ENCODE measurements at places on chromosomes 2 and 18.

GRCh38 chr2:209682646-209683045, 89.0 kb upstream of the UNC80 start:
- DNase-seq, result no peak

DNA sequence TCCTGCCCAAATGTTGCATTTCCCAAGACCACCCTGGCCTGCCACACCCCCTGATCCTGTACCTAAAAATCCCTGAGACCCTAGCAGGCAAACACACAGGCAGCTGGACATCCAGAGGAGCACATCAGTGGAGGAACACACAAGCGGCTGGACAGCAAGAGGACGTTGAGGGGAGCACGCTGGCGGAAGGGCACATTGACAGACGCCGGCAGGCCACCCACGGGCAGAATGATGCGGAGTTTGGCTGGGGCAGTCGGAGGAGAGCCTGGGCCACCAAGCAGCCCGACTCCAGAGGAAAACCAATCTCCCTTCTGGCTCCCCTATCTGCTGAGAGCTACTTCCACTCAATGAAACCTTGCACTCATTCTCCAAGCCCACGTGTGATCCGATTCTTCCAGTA, 47.7 kb downstream of the EMX1 start:
- peak; percentile 26 for DNase-seq

- no peak for DNase-seq
These were observed 44.4 kb upstream of the SETBP1 start for GRCh38 chr18:44636241-44636640.

- DNase-seq, result no peak
These were observed 216.4 kb downstream of the GCA start for GRCh38 chr2:162560291-162560690.

DNA sequence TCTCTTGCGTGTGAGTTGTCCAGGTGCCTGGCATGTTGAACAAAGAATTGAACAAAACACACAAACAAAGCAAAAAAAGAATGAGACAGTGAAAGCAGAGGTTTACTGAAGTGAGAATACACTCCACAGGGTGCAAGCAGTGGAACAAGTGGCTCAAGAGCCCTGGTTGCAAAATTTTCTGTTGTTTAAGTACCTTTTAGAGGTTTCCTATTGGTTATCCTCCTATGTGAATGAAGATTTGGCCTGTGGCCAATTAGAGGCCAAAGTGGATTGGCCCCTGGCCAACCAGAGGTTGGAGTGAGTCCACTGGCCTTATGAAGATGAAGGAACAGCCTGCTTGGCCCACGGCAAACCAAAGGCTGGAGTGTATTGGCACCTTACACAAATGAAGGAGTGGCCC, 1188.5 kb upstream of the NRXN1 start:
- DNase-seq, result no peak

- DNase-seq, result no peak
These were observed 757.7 kb downstream of the KCNJ3 start for GRCh38 chr2:155456222-155456621.

GRCh38 chr2:23366720-23367119, 18.3 kb upstream of the KLHL29 start:
- DNase-seq, result no peak

GRCh38 chr2:161063946-161064306, 96.3 kb upstream of the TANK start:
- DNase-seq, result no peak

DNA sequence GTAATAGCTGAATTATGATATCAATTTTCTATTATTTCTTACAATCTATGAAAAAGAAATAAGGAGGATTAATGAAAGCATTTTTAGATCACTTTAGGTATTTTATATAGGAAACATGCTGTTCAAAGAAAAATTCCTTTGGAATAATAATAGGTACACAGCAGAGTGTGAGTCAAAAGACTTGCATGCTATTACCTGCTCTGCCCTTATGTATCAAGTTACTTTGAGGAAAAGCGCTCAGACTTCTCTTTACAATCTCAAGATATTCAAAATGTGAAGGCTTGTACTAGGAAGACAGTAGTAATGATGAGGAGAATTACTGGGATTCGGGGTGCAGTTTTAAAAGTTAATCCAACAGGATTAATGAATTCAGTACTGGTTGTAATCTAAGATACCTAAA, 29.1 kb upstream of the RNU4ATAC start:
- no peak for DNase-seq

GRCh38 chr2:23789012-23789411, 137.9 kb downstream of the ATAD2B start:
- no peak for DNase-seq

- DNase-seq, result peak; percentile 46
These were observed 93.7 kb upstream of the ZNF516 start for GRCh38 chr18:76588601-76589226.

DNA sequence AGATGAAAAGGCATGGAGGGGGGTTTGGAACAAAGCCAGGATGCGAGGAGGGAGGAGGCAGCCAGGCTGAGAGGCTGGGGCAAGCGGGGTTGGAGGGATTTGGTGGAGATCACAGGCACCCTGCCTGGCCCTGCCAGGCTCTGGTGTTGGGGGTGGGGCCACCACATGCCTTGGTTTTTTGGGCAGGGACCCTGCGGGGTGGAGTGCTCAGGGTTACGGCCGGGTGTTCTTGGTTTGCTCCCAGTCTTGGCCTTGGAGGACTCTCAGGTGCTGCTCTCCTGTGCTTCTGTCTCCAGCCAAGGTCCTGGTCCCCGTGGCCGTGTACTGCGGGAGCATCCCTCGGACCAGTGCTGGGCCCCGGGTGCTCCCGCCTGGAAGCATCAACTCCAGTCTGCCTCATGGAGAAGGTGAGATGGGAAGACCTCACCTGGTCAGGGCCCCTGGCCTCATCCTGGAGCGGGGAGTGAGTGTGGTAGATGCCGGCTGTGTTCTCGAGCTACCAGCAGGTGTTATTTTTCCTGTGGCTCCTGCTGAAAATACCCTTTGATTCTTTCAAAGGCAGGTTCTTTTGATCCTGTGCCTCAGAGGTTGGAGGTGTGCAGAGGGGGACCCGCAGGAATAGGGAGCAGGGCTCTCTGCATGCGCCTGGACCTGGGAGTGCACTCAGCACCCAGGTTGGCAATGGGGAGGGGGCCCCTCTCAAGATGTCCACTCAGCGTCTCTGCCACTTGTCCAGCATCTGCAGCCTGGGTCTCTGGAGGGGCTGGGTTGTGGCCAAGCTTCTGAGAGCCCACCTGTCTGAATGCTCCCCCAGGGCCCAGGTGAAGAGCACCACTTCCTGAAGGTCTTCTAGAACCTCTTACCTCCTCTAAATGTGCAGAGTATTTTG, 17.0 kb downstream of the TOGARAM2 start:
- no peak for DNase-seq

DNA sequence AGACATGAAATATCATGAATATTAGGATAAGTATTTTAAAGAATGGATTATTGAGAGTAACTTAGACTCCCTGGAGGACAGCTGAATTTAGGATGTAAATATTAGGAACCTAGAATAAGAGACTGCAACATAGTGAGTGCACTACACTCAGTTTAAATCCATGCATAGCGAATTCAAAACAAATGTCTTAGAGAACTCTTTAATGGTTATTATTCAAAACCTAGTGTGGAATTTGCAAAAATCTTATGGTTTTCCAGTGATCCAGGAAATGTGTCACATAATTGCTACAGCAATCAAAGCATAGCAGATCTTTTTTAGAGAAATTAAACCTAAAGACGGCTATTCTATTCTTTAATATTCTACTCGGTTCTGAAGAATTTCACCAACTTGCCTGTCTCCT, 239.0 kb downstream of the TMX3 start:
- no peak for DNase-seq

- DNase-seq, result no peak
These were observed 3.9 kb upstream of the AGAP1 start for GRCh38 chr2:235489897-235490296.

GRCh38 chr2:169362118-169362893, at the start of gene LRP2:
Gene LRP2 (minus strand): TSS chr2:169362534. CDS start chr2:169362399, 135 bp downstream.
- peak; percentile 23 for DNase-seq

DNA sequence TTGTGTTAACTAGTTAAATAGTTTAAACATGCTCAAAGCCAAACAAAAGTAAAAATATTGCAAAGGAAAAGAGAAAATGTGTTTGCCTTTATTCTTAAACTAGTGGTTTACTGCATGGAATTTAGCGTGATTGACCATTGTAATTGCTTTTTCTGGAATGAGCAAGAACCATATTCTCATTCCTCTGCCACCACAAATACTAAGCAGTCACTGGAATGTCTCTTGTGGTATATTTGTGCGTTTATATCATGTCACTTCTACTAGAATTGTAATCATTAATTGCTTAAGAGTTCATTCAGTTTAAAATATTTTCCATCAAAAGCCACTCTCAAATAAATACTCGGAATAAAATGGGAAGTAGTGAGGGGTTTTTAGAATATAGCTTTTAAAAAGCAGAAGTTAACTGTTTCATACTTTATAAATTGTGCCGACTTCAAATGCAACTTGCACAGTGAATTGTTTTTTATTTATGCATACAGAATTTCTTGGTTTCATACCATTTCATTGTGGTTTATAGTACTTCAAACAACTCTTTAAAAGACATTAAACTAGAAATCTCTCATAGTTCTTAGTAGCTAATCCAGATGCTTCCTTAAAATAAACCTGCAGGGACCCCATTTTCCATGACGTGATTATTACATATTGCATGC, 288.1 kb downstream of the EPHA4 start:
- DNase-seq, result no peak

DNA sequence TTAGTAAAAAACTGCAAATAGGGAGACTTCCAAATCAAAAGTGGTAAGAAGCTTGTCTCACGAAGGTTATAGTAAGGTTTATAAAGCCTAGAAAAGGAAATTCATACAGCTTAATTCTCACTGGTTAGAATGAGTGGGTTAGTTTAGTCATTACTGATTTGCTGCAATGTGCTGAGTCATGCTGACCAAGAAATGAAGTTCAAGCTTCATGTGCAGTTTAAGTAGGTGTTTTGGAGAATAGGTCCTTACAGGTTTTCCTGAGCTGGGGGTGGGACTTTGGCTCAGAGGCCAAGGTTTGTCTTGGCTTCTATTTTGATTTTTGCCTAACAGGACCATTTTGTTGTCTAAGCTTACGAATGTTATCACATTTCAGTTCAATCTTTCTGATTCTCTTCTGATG, 15.1 kb downstream of the CLIP4 start:
- no peak for DNase-seq

DNA sequence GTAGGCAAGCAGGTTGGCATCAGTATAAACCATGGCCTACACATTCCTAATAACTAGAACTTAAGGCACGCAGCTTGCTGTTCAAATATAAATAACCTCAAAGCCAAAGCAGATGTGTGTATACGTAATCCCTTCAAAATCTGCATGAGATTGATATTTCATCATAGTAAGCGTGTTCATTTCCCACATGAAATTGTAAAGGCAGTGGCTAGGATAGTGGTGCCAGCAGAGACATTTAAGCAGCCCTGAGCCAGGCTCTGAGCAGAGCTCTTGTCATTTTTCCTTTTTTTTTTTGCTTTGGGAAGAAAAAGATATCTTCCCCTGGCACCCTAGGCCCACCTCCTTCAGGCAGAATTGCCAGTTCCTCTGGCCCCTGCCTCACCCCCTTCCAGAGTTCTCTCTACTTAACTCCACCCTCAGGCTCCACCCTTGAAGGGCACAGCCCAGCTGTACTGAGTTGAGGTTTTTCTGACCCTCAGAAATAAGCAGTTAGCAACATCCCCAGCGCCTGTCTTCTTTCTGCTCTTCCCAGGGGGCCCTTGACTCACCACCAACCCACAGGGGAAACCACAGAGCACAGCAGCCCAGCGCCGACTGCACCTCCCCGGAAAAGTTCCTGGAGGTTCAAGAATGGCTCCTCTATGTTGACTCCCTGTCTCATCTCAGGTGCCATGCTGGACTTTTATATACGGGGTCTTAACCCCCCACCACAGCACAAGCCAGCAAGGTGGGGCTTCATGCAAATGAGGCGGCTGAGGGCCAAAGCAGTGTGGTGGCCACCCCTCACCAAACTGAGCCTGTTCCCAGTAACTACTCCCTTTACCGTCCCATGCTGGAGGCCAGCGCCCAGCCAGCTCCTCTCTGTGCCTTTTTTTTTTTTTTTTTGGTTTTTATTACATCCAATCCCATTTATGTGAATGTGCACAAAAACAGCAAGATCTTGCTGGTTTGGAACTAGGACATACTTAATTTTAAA, 84.7 kb downstream of the EHD3 start:
- DNase-seq, result no peak

DNA sequence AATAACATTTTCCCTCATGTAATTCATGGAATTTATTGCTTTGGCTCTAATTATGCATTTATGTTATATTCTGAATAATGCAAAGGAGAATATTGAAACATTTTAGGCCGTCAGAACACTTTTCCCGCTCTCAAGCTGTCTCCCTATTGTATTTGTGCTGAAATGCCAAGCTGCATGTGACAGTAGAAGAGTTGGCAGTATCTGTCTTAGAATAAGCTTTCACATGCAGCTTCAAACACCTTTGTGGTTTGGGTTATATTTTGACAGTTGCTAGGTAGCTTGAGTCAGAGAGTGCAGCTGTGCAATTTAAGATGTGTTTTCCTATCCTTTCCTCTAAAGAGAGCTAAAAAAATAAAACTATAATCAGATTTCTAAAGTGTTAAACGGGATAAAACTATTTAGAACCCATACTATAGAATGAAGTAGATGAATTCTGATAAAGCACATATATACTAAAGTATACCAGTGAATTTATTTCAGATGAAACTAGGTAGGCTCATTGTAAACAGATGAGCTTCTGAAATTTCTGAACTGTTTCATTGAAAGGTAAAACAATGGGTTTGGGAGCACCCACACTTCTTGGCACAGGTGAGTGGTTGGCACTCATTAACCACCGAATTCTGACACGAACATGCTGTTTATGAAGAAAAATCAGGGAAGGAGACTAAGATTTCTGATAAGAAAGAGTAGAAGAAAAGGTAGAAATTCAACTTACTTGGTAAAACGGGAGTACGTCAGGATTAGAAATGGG, 43.4 kb downstream of the PLCL1 start:
- DNase-seq, result no peak

DNA sequence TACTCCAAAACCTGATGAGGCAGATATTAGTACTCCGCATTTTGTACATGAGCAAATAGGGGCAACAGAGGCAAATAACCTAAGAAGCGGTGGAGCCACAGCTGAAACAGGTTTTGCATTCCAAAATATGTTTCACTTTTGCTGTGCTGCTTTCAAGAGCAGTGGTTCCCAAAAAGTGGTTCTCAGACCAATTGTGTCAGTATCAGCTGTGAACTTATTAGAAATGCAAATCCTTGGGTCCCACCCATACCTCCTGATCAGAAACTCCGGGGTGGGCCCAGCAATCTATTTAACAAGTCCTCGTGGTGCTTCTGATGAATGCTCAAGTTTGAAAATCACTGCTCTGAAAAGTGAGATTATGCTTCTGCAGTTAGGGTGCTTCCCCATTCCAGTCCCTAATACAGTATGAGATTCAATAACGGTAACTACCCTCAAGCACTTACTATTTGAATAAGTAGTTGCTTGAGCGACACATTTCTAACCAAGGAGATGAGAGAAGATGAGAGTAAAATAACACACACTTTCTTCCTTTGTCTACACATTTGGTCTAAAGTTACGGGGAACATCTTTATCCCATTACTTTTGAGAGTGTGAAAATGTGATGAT, 17.8 kb upstream of the TCF4 start:
- DNase-seq, result no peak

GRCh38 chr2:120421126-120421829, 75.3 kb downstream of the INHBB start:
- peak; percentile 46 for DNase-seq

Data from posterior cingulate gyrus (tissue), 11 donors.